Activated CD4-positive, alpha-beta T cell treated with anti-CD3 and anti-CD28 coated beads, Interleukin-2, amount 10 ng/mL, durations not matched to agents 24 days and 14 days (primary cell): ENCODE measurements at places on chromosomes 4 and X. TPM values are rescaled to one million over a fixed set of nuclear protein-coding genes. Genes with fewer than 3 reads are reported as not detected.

DNA sequence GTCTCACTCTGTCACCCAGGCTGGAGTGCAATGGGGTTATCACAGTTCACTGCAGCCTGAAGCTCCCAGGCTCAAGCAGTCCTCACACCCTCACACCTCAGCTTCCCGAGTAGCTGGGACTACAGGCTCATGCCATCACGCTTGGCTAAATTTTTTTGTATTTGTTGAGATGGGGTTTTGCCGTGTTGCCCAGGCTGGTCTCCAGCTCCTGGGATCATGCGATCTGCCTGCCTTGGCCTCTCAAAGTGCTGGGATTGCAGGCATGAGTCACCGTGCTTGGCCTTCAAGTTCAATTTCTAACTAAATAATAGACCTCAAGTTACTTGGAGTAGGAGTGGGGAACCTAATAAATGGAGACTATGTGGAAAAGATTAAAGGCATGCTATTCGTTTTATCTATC lies 48.9 kb downstream of the MND1 start:
- DNase-seq = no peak

GRCh38 chr4:30770049-30770549 lies 49.9 kb downstream of the PCDH7 start:
- DNase-seq = no peak

DNA sequence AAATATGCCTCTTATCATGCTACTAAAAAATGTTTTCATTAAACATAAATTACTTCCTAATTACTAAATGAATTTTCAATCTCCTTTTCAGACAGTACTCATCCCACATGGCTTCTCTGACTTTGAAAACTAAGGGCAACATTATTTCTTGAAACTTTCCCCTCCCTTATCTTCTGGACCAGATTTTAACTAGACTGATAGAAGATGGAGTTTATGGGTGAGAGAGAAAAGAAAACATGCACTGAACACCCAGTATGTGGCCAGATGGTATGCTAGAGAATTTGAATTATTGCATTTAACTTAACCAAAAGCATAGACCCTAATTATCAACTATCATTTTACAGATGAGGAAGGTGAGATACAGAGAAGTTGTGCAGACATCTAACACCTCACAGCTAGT lies 16.8 kb downstream of the CNOT6L start:
- DNase-seq = no peak

DNA sequence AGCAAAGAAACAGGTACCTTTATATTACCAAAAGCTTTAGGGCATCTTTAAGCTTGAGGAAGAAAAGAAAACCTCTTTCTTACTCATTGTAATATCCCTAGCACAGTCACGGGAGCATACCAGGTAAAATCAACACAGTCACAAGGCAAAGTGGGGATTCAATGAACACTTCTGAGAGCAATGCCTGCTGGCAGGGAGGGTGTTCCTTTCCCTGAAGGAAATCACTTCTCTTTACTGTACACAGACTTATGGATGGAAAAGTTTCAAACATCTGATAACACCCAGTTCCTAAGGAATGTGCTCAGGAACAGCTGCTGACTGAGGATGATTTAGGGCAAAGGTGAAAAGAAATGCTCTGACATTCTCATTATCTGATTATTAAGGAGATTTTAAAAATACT lies 94.8 kb downstream of the MAML3 start:
- no peak for DNase-seq

GRCh38 chr4:112156112-112156511 lies 10.9 kb downstream of the FAM241A start:
- DNase-seq = no peak

- no peak for DNase-seq
These were observed 206.8 kb downstream of the SMARCA1 start for GRCh38 chrX:129316461-129316860.

DNA sequence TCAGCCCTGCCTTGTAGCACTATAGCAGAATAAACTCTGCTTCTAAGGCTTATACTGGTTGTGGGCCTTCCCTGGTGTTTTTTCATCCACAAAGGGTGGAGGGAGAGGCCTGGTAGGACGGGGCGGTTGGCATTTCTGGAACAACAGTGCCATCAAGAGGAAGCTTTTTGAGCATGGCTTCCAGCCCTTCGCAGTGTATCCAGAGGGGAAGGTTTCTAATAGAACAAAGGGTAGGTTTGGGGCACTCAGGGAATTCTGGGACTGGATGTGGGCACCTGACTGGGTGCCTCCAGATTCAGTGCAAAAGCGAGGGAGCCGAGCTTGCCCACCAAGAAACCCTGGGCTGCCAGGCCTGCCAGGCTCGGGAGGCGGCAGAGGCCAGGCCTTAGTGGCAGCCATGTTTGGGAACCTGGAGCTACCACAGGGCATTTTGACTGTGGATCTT lies 229.6 kb upstream of the AGTR2 start:
- no peak for DNase-seq

DNA sequence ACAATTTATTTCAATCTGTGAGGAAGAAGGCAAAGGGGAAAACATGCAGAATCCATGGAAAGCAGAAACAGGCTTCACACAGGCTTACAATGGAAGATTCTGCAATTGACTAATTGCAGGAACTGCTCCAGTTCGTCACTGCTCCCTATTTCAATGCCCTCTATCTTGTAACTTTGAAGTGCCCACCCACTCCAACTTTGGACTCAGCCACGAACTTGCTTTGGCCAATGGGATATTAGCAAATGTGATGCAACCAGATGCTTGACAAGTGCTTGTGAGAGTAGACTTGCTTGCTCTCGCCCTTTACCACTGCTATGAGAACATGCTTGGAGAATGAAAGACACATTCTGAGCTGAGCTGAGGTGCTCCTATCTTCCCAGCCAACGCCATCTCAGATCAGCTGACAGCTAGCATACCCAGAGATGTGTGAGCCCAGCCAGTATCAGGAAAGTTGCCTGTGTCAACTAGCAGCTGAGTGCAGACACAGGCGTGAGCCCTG lies 105.7 kb upstream of the PTCHD1 start:
- no peak for DNase-seq

- no peak for DNase-seq
These were observed 24.7 kb upstream of the FRAS1 start for GRCh38 chr4:78032446-78032845.

- DNase-seq = no peak
These were observed 430.9 kb downstream of the C4orf33 start for GRCh38 chr4:129526812-129527211.

GRCh38 chrX:146396409-146396808 lies 413.2 kb upstream of the CXorf51B start:
- no peak for DNase-seq

DNA sequence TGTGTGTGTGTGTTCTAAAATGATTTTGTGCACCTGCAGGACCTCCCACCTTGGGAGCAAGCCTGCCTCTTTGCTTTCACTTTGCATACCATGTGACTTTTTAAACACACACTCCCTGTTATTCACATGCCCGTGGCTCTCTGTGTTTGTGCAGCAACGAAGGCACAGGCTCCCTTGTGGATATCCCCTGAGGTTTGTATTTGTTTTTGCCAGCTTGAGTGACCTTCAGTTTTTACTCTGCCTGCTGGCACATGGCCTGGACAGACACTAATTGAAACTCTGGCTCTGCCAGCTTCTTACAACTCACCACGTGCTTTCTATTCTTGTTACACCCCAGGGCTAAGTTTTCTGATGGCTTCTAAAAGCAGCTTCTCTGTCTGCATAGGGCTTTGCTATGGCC lies 885.8 kb downstream of the SH3BGRL start:
- DNase-seq = no peak

GRCh38 chrX:143081231-143081630 lies 55.5 kb downstream of the SPANXN4 start:
- DNase-seq = no peak

DNA sequence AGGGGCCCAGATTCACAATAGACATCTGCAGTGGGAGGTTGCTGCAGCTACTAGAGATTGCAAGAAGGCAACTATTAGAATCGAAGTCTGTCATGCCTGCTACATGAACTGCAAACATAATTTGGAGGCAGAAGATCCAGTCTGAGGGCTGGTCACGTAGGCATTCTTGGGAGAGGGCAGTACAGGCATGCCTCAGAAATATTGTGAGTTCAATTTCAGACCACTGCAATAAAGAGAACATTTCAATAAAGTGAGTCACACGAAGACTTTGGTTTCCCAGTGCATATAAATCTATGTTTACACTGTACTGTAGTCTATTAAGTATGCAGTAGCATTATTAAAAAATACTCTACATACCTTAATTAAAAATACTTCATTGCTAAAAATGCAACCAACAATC lies 585.8 kb upstream of the FAT1 start:
- DNase-seq = no peak

Gene DGKK
- not detected in 2 replicates for total RNA-seq

Gene TMPRSS11A
- not detected in 2 replicates for total RNA-seq

Gene FAM47C
- not detected in 2 replicates for total RNA-seq

Gene SUPT20HL2
- 0.09 TPM in 1 of 2 replicates, not detected in the other for total RNA-seq

Gene SMR3B
- not detected in 2 replicates for total RNA-seq

Gene DSPP
- total RNA-seq = not detected in 2 replicates

Gene CYSLTR1
- 16.1 and 17.2 TPM in 2 replicates for total RNA-seq

Gene SLC16A2
- 0.40 and 0.58 TPM in 2 replicates for total RNA-seq
